ENCODE measurements at places on chromosomes 6 and 20. TPM values are rescaled to one million over a fixed set of nuclear protein-coding genes. Genes with fewer than 3 reads are reported as not detected.

DNA sequence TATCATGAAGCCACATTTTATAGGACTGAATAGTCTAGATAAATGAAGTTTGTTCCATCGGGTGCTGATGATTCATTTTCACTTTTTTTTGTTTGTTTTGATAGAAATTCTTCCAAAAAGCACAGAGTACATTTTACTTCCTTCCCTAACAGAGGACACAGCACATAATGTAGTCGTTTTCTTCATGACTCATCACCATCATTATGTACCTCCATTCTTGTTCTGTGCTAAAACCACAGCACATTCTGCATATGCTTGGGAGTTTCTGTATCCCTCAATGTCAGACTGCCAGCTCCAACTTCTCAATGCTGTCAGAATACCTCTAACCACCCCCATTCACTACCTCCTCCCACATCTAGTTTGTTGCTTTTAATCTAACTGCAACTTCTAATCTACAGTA is 1004.9 kb upstream of the ADGRB3 start:
- peak; percentile 16 for DNase-seq

GRCh38 chr6:39800034-39801032 is 8.2 kb downstream of the DAAM2 start:
- DNase-seq: no peak

GRCh38 chr6:118394106-118394505 is 154.0 kb upstream of the PLN start:
- no peak for DNase-seq

GRCh38 chr20:31666258-31667042 is 28.7 kb downstream of the COX4I2 start:
- DNase-seq: no peak

GRCh38 chr20:62161347-62161746 is 17.8 kb downstream of the SS18L1 start:
- peak; percentile 72 for DNase-seq

- no peak for DNase-seq
Measured at GRCh38 chr6:39490108-39490507, 167.6 kb upstream of the KCNK16 start.

- no peak for DNase-seq
Measured at GRCh38 chr6:34718976-34719375, 22.4 kb upstream of the ILRUN start.

- DNase-seq: no peak
Measured at GRCh38 chr6:33837971-33838665, 34.3 kb upstream of the MLN start.

DNA sequence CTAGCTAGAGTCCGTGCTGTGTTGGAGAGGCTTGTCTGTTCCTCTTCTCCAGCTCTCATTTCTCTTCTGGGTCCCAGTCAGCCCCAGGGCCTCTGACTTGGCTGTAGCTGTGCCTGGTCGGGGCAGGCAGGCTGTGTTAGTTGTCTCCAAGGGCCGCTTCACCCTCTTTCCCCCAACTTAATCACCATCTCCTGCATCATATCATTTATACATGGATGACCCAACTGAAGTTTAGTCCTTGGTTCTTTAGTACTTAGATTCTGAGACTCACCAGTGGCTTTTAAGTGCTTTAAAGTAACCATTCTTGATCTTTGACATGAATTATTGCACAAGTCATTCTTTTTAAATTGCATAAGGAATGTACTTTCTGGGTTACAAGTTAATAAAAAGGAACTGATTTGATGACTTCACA is 127.3 kb downstream of the RTN4IP1 start:
- DNase-seq: no peak

DNA sequence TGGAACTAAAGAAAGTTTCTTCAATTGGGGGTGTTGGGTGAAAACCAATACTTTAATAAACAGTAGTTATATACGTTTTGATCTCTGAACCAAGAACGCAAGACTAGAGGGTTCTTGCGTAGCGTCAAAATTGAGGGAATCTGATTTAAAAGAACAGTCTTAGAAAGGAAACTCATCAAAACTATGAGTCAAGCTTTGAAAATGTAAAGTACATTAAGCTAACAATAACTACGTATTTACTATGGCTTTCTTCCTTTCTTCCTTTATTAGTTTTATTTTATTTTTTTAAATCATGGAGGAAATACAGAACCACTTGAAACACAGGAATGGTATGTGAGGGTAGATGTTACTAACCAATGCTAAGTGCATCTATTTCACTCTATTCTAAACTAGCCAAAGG is 287.0 kb upstream of the RSPO3 start:
- no peak for DNase-seq

- DNase-seq: no peak
Measured at GRCh38 chr6:2314641-2315040, 69.2 kb upstream of the GMDS start.

DNA sequence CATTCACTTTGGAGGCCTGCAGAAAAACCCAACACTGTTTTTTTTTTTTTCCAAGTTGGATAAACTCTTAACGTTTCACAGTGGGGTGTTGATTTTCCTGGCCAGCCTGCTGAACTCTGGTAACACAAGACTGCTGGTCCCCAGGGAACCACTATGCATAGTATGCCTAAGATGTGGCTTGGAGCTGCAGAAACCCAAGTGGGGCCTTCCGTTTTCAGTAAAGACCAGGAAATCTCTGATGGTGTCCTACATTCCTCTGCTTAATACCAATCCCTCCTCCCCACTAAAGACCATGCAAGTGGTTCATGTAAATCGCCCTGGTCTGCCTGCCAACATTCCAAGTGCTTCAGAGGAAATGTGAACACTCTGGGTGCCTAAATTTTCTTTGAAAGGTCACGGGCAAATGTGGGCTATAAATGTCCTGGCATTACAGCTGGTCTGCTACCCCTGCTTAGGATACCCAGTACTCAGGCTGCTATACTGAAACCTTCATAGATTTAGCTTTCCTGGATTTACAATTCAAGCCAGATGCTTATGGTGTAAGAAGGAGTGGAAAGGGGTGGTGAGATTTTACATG is 615.4 kb downstream of the MAFB start:
- no peak for DNase-seq

- no peak for DNase-seq
Measured at GRCh38 chr6:101443315-101443714, 49.8 kb downstream of the GRIK2 start.

- DNase-seq: no peak
Measured at GRCh38 chr6:14086701-14087100, 30.9 kb upstream of the CD83 start.

DNA sequence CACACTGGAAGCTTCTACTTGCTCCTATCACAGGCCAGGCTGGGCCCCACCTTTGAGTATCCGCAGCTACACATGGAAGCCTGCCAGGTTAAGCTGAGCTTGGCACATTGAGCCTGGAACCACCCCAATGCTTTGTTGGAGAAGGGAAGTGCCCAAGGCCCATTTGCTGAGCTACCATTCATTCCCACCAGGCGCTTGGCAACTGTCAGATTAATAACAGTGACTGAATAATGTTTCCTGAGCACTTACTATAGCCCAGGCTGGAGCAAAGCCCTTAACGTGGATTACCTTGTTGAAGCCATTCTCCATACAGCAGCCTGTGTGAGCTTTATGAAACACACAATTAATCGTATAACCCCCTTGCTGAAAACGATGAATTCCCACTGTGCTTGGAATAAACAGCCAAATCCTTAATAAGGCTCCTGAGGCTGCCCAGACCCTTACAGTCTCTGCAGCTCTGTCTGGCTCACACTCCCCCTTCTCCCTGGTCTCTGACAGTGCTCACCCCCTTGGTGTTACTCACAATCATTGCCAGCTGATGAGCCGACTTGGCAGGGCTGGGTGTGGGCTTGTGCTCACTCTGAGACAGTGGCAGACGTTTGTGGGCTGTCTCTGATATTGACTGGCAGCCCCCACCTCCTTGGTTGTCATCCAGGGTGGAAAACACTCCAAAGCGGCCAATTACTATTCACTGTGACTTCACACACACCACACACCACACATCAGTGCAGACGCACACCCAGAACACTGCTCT is 357.1 kb downstream of the MAFB start:
- DNase-seq: peak; percentile 65

DNA sequence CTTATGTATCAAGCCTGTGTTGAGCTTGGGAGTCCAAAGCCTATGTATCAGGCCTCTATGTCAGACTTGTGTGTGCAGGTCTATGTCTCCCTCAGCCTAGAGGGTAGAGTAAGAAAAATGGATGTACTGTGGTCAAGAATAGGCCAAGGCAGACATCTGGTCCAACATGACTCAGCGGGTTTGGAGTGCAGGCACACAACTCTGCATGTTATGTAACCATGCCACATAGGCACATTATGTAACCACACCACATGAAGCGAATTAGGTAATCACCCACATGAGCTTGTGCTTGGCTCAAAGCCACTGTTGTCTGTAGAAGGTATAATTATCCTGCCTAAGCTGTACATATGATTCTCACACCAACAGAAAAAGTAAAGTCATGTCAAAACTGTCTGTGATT is 1190.5 kb upstream of the EYS start:
- peak; percentile 34 for DNase-seq

DNA sequence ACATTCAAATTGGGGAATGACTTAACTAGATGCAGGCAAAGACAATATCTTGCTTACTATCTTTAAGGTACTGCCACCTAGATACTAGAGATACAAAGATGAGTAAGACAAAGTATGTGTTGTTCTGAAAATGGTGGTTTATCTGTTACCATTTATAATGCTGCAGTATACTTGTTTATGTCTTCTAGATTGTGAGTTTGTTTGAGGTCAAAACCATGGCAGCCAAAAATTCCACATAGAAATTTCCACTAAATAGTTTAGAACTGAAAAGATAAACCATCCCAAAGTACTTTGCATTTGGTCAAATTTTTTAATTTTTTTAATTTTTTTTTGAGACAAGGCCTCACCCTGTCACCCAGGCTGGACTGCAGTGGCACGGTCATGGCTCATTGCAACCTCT is 150.8 kb downstream of the SOX4 start:
- DNase-seq: no peak

DNA sequence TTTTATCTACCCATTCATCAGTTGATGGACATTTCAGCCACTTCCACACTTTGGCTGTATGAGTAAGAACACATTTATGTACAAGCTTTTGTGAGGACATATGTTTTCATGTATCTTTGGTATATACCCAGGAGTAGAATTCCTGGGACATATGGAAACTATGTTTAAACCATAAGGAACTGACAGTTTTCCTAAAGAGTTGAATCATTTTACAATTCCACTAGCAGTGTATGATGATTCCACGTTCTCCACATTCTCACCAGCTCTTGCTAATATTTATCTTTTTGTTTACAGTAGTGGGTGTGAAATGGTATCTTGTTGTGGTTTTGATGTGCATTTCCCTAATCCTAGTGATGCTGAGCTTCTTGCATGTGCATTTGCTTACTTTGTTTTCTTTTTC is 338.1 kb downstream of the PLCB1 start:
- DNase-seq: no peak

- DNase-seq: no peak
Measured at GRCh38 chr6:134474955-134475354, 157.0 kb upstream of the SGK1 start.

GRCh38 chr6:157089258-157089657 is 234.1 kb downstream of the TMEM242 start:
- DNase-seq: no peak

- DNase-seq: no peak
Measured at GRCh38 chr20:9999645-10000044, 35.1 kb upstream of the ANKEF1 start.

- DNase-seq: no peak
Measured at GRCh38 chr20:23340524-23340923, 10.1 kb upstream of the NXT1 start.

GRCh38 chr6:166375013-166375412 is 7.7 kb downstream of the MPC1 start:
- no peak for DNase-seq

MLN gene
- total RNA-seq: not detected

SLC17A1 gene
- not detected for total RNA-seq

FAM209B gene
- total RNA-seq: not detected

APCDD1L gene
- total RNA-seq: not detected
